ENCODE measurements at places on chromosomes 1 and 21.

GRCh38 chr1:182051938-182052337, 9.6 kb downstream of the ZNF648 start:
- no peak for DNase-seq

DNA sequence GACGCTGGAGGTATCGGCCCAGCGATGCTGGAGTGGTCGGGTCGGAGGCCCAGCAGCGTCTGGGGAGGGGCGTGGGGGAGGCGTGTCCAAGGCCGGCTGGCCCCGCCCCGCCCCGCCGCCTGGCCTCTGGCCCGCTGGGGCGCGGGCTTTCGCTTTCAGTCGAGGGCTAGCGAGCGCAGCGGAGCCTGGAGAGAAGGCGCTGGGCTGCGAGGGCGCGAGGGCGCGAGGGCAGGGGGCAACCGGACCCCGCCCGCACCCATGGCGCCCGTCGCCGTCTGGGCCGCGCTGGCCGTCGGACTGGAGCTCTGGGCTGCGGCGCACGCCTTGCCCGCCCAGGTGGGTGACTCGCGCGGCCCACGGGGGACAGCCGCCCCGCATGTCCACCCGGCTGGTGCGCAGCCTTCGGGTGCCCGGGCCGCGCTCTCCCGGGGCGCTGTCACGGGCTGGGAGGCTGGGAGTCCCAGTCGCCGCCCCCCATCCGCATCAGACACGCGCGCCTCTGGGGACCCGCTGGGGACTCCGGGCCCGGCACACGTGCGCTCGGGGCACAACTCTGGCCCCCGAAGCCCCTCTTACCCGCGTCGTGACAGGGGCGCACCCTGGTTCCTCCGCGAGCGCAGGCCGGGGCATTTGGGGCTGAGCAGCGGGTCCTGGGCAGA, at the start of gene TNFRSF1B:
TSS of gene TNFRSF1B (plus strand) at position 158 of the 659 bp plus-strand sequence. CDS start at position 259, 101 bp downstream.
- DNase-seq = no peak

DNA sequence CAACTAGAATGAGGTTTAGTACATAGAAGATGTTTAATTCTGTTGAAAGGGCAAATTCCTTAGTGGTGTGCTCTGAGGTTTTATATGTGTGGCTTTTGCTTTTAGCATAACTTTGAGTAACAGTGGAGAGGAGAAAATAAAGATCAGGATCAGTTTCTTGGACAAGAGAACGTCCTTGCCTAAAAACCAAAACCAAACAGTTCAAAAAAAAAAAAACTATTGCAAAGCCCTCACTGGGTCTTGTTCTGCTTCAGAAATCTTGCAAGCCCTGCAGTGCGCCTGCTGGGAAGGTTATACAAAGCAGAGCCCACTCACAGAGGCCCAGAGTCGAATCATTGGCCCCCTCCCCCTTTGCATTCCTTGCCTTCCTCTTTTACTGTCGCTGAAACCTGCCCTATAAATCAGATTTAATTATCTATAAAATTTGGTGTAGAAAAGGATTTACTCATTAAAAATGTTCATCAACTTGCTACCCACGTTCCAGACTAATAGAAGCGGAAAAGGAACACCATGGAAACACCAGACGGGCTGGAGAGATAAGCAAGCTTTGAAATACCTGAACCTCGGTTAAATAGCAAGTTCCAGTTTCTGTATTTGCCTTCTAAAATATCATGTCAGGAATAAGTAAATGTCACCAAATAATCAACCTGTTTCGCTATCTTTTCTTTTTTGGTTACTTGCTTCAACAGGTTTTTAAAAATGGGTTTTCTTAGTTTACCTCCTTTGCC, 201.6 kb upstream of the PTBP2 start:
- no peak for DNase-seq

- DNase-seq = no peak
These were observed 7.5 kb downstream of the MX2 start for GRCh38 chr21:41369105-41369919.

GRCh38 chr1:37605061-37605650, 9.4 kb upstream of the GNL2 start:
- no peak for DNase-seq

DNA sequence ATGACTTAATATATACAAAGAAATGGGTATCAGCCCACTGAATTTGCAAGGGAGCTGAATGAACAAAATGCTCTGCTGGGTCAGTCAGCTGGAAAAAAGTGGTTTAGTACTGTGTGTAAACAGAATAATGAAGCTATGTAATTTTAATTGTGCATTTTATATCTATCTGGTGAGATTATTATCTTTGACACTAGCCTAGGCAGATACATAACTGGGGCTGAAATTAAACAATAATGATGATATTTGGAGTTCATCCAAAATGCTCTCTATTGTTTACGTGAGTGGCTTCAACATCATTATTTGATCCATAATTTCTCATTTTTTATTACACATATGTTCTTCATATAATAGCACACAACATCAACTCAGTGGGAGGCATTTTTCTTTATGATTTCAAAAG, 208.5 kb upstream of the SNX7 start:
- no peak for DNase-seq

DNA sequence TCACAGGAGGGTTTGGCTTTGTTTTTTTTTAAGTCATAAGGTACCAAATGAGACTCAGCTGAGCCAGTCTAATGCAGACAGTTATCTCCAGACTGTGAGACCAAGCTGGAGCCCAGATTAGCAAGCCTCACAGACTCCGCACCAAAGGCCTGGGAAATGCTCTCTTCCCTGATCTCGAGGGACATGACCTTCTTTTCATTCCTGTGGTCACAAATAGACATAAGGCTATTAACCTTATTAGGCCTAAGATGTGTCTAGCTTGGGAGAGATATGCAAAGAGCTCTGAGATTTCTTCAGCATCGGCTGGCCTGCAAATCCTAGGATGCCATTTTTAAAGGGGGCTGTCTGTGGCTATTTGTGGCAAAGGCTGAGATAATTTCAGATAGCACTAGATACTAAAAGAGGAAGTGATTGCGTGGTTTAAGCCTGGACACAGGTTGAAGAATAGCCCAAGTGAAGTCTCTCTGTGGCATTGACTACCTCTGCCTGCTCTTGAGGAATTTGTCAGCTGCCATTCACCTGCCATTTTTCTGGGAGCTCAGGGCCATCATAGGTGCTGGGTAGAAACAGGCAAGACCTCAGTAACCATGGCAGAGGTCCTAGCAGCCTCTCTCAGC, 301.3 kb downstream of the SIPA1L2 start:
- DNase-seq = no peak

DNA sequence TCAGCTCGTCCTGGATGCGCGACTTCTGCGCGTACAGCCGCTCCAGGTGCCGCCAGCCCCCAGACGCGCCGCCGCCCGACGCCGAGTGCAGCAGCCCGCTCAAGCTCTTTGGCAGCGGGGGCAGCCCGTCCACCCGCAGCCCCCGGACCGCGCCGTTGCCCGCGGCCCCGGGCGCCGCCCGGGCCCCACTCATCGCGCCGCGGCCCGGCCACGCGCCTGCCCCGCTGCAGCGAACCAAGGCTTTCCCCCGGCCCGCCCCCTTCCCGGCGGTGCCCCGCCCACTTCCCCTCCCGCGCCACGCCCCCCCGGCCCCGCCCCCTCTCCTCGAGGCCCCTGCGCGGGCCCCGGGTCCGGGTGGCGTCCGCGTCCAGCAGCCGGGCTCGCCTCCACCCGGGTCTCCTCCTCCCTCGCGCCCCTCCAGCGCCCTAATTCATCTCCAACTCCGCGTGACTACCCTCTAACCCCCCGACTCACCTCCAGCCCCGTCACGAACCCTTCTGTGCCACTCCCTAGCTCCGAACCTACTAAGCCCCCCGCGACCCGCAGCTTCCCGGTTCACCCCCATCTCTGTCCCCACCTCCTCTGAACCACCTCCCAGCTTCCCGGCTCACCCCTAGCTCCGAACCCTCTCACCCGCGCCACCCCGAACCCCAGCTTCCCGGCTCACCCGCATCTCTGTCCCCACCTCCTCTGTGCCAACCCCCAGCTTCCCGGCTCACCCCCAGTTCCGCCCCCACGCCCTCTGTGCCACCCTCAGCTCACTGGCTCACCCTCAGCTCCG, at the start of gene FAM89A:
TSS of gene FAM89A (minus strand) at position 236 of the 781 bp plus-strand sequence. CDS start at position 193, 43 bp downstream.
- DNase-seq = peak; percentile 26

DNA sequence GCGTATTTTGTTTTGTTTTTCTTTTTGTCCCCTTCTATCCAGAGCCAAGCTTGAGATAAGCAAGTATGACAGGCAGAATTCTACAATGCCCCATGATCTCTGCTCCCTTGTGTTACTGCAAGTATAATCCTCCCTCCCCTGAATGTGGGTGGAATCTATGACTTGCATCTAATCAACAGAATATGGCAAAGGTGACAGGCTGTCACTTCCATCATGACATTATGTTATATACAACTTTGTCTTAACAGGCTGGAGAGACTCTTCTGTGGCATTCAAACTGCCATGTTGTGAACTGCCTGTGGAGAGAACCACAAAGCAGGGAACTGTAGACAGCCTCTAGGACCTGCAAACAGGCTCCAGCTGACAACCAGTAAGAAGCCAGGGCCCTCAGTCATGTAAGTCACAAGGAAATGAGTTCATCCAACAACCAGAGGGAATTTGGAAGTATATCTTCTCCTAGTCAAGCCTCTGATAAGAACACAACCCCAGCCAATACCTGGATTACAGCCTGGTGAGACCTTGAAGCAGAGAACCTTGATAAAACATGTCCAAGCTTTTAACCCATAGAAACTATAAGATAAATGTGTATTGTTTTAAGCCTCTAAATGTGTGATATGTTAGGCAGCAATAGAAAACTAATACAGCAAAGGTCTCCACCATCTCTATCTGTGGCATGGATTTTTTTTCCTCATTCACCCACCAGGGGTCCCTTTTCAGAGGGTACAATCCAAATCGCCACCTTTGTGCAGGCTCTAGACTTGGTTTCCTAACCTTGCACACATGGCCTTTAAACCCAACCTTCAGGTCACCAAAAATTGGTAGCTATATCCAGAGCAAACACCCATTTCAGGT, 5.7 kb upstream of the C1orf162 start:
- DNase-seq = no peak

GRCh38 chr1:234604495-234605398, 5.2 kb downstream of the IRF2BP2 start:
- DNase-seq = no peak

DNA sequence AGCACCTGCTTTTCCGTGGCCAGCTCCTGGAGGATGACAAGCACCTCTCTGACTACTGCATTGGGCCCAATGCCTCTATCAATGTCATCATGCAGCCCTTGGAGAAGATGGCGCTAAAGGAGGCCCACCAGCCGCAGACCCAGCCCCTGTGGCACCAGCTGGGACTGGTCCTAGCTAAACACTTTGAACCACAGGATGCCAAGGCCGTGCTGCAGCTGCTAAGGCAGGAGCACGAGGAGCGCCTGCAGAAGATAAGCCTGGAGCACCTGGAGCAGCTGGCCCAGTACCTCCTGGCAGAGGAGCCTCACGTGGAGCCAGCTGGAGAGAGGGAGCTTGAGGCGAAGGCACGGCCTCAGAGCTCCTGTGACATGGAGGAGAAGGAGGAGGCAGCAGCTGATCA, 413 bp downstream of the UBL4B start:
- no peak for DNase-seq

DNA sequence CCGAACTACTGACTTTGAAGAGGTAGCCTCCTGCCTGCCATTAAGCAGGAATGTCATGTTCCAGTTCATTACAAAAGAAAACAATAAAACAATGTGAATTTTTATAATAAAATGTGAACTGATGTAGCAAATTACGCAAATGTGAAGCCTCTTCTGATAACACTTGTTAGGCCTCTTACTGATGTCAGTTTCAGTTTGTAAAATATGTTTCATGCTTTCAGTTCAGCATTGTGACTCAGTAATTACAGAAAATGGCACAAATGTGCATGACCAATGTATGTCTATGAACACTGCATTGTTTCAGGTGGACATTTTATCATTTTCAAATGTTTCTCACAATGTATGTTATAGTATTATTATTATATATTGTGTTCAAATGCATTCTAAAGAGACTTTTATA, 159.8 kb upstream of the SGIP1 start:
- DNase-seq = no peak

All from substantia nigra (tissue), 51 donors.